ENCODE measurements at places on chromosomes 1 and 21.

- no peak for DNase-seq
Observed at GRCh38 chr1:243229526-243229925, 25.6 kb downstream of the CEP170 start.

- no peak for DNase-seq
Observed at GRCh38 chr21:39468559-39468958, 16.8 kb downstream of the SH3BGR start.

GRCh38 chr1:90716552-90717355, at the start of gene BARHL2:
TSS of gene BARHL2 (minus strand) at chr1:90717302. CDS start at chr1:90717195, 107 bp downstream.
- no peak for DNase-seq

GRCh38 chr1:248611883-248612414, 14.4 kb upstream of the OR2T10 start:
- DNase-seq = no peak

DNA sequence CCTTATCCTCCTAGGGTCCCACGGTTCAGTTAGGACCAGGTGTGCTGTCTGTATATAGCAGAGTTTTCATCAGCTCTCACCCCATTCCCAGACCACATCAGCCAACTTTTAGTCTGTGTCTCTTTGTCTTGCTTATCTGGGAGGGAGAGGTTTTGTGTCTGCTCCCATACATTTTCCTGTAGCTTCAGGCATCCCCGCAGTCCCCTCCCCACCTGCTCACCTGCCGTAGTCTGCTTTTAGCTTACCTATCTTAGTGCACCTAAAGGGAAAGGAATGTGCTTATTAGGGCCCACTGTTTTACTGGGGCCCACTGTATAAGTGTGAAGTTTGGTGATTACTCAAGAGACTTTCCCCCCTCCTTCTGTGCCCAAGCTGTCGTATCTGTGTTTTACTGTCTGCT, 225.1 kb downstream of the PLA2G4A start:
- DNase-seq = no peak

- no peak for DNase-seq
Observed at GRCh38 chr1:74592580-74593355, 80.4 kb upstream of the LRRC53 start.

Data from stimulated activated CD4-positive, alpha-beta T cell treated with anti-CD3 and anti-CD28 coated beads, Interleukin-1b, Interleukin-23, amount 100 ng/mL, for 1 hour (primary cell).